ENCODE measurements at places on chromosomes 1 and 21.

- no peak for DNase-seq
Measured at GRCh38 chr21:16873176-16873575, 639.7 kb upstream of the CXADR start.

GRCh38 chr1:53416269-53416813 lies 42.9 kb upstream of the DMRTB1 start:
- DNase-seq, result no peak

DNA sequence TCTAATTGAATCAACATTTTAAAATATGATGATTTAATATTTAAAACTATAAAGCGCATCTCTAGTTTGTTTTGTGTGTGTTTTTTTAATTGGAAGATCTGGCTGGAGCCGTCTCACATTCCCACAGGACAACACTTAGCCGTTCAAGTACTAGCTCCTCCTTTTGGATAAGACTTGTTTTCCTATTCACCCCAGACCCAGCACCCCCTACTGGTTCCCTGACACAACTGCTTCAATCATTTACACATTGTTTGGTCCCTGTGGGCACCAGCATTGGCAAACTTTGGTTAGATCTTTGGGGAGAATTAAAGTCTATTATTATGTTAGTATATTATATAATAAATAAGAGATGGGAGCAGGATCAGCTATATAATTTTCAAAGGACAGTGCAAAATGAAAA lies 34.5 kb downstream of the TYW3 start:
- DNase-seq, result peak; percentile 52

DNA sequence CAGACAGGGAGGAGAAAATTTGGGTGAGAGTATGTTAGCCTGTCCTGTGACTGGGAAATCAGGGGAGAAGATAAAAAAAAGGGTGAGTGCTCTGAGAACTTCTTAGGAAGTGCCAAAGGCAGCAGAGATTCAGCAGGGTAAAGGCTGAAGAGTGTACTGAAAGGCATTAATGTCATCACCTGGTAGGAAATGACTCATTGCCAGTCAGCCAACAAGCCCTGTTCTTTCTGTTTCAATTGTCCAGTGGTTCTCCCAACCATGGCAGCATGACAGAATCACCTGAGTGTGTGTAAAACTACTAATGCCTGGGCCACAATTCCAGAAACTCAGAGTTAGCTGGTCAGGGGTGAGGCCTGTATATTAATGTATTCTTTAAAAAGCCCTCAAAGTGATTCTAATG lies 83.5 kb downstream of the INTS7 start:
- no peak for DNase-seq

DNA sequence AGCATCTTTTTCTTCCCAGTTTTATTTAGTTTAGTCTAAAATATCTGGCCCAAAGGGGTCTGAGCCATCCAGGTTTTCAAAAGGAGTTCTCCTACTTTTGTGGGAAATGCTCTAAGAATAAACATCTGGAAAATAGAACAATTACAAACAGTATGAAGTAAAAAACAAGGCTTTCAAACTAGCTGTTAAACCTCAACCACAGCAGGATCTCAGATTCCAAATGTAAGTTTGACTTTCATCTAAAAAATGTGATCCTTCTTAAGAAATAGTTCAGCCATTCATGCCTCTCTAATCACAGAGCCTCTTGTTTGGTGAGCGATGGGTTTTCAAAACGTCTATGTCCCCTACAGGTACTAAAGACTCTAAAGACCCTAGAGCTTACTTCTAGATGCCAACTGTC lies 413.5 kb downstream of the DUSP10 start:
- no peak for DNase-seq

GRCh38 chr21:33362044-33362555 lies 37.3 kb downstream of the IFNAR1 start:
- peak; percentile 80 for DNase-seq

- no peak for DNase-seq
Measured at GRCh38 chr1:232404981-232405731, 224.8 kb downstream of the SIPA1L2 start.

GRCh38 chr1:196121181-196121580 lies 487.1 kb downstream of the KCNT2 start:
- no peak for DNase-seq

GRCh38 chr1:172162236-172162635 lies 258.2 kb upstream of the C1orf105 start:
- DNase-seq, result no peak

GRCh38 chr1:16241221-16241708 lies 4.3 kb upstream of the CPLANE2 start:
- no peak for DNase-seq

- no peak for DNase-seq
Measured at GRCh38 chr1:89051300-89051954, 13.6 kb downstream of the GBP1 start.

DNA sequence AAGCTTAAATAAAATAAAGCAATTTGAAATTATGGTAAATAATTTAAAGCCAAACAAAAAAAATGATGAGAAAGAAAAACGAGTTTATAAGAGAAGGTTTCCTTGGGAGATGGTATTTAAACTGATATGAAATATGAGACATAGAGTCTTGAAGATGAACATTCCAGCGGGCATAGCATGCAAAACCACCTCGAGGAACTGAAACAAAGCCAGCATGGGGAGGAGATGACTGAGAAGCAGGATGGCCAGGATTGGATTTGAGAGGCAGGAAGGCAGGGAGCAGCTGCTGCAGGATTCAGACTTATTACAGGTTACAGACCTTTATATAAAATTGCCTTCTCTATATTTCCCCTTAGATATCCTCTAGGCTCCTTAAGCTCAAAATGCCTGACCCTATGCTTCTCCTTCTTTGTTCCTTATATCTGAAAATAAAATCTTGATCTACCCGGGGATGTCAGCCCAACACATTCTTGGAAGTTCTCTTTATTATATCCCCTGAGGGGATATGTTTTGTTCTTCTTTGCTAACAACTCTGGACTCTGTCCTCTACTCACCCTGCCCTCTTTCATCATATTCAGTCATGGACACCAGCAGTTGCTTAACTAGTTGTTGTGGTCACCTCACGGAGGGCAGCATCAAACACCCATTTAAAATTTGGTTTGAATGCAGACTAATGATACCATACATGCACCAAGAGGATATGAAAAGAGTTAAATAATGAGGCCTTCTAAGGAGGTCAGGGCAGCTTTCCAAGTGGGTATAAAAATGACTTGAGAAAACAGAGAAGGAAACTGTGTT lies 719.1 kb upstream of the B3GALT2 start:
- DNase-seq, result no peak

DNA sequence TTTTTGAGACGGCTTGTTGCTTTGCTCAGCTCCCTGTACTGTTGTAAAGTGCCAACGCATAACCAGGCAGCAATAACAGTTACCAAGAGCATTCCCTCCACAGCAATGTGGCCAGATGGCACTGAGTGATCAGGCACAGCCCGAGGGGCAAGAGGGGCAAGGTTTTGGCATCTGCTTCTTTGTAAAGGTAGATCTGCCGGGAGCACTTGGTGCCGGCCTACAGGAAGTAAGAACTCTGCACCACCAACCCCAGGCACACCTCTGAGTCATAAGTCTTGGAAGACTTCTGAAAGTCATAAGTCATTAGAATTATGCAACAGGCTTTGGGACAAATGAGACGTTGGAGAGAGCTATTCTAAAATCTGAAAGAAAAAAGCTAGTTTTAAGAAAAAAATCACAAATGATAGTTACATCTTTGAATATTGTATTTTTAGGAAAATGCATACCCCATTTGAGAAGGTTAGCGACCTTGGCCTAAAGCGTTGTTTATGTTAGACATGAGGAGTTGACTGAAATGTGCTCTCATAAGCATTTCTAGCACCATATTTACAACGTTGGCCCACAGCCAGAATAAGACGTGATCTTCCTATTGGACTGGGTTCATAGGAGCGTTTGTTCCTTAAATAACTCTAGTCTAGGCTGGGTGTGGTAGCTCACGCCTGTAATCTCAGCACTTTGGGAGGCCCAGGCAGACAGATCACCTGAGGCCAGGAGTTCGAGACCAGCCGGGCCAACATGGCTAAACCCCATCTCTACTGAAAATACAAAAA lies 37.7 kb upstream of the MAP10 start:
- DNase-seq, result peak; percentile 44

DNA sequence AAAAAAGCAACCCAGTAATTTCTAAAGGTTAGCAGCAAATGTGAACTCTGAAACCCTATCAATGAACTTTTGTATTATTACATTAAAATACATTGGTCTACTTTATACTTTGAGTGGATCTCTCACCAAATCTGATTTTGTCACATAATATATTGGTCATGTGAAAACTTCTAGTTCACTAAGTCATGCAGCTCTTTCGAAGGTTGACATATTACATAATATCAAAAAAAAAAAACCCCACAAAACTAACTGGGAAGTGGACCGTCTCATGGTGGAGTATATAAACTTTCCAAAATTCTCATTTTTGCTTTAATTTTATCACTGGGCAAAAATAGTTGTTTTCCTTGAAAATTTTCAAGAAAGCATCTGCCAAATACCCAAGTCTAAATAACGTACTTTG lies 50.4 kb downstream of the GATAD2B start:
- DNase-seq, result no peak

- no peak for DNase-seq
Measured at GRCh38 chr1:5590717-5591116, 401.5 kb downstream of the NPHP4 start.

GRCh38 chr1:69077633-69078032 lies 490.1 kb upstream of the LRRC7 start:
- no peak for DNase-seq

DNA sequence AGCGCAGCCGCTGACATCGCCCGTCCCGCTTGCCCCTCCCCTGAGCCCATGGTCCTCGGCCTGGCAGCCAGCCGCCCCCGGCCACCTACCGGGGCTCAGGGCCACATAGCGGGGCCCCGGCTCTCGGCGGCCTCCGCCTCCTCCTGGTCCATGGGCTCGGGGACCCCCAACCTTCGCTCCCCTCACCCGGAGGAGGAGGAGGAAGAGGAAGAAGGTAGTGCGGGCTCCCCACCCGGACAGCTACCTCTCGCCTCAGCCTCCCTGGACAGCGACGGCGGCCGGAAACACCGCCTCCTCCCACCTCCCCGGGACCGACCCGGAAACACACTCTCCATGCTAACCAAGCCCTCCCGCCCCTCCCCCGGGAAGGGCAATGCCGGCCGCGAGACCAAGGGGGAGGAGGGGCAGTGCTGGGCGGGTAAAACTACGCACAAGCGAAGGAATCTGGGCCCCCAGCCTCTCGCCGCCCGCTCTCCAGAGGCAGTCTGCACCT lies at the start of gene KIAA0319L:
Gene KIAA0319L, minus strand, starts transcription at position 286 of the 493 bp plus-strand sequence. CDS start 2,912 bp downstream, outside the sequence.
- DNase-seq, result peak; percentile 89

DNA sequence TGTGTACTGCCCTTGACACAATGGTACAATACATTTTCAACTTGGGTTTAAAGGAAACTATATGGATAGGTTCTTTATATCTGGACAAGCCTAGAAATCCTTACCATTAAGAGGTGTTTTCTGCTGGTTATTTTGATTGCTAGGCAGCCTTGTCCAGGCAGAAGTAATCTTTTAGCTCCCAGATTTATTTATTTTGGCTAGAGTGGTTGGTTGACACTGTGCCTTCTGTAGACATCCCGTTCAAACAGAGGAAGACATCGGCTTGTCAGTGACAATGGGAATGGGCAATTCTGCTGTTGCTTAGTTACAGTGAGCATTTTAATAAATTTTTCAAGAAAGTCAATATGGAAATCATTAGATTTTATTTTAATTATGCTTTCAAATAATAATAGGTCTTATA lies 138.8 kb downstream of the VPS13D start:
- DNase-seq, result no peak

DNA sequence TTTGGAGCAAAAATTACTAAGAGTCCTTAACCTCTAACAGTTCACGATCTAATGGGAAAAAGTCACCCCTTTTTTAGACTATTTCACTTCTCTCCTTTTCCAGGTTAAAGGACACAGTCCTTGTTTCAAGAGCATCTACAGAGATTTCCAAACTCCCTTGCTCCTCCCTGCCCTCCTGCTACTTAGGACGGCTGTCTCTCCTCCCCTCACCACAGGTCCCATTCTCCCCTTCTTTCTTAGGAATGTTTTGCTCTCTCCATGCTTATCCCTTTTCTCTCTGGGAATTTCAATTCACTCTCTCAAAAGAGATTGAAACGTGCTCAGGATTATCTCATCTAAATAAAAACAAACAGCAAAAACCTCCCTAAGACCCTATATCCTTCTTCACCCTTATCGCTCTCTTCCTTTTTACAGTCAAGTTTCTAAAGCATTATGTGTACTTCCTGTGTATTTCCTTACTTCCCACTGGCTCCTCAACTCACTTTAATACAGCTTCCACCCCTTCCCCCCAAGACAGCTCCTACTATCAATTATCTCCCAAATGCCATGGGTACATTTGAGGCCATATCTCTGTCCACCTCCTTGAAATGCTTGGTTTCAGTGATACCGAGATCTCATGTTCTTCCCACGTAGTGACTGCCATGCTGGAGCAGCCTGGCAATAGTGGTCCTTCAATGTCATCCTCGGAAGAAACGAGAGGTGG lies 43.2 kb upstream of the ZNF281 start:
- DNase-seq, result peak; percentile 53

DNA sequence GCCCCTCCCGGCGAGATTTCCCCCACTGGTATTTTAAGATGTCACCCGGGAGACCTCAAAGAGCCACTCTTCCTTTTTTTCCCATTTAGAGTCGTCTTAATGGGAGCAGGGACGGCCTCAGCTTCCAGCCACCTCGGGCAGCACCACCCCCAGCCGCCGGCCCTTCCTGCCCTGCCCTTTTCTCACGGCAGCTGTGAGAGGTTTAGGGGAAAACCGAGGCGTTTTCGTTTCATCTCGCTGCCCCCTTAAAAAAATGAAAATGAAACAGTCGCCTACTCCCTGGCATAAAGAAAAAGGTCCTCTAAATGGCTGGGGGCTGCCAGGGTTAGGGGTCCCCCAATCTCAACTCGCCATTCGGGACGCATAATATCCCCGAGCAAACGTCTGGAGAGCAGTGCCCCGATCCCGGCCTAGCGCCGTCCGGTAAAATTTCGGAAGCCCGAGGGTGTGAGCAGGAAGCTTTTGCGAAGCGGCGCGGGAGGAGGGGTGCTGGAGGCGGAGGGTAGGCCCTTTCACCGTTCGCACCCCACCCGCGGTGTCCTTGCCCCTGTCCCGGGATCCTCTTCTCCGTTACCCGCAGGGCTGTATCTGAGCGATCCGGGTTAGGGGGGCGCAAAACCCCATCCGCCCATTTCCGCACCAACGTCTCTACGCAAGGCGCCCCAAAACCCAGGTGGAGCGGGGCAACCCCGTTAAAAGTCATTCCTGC lies 1.2 kb downstream of the RUNX3 start:
- DNase-seq, result peak; percentile 57

DNA sequence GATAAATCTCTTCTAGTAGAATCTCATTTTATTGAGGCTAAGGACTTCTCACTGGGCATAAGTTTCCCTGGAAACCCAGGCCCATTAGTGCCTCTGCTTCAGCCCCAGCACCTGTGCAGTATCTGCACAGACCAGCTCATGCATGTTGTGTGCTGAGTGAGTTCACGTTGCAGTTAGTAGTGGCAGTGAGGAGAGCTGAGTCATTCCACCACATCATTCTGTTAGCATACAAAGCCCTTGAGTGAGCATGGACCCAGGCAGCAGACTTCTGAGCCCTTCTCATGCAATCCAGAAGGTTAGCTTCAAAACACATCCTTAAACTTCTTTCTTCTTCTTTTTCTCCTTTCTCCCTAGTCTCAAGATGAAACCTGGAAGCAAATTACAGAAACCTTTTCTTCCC lies 45.8 kb upstream of the NTPCR start:
- DNase-seq, result peak; percentile 64

GRCh38 chr1:236480758-236481436 lies 42.9 kb upstream of the LGALS8 start:
- no peak for DNase-seq

- DNase-seq, result no peak
Measured at GRCh38 chr21:25927195-25927880, 192.6 kb downstream of the GABPA start.

GRCh38 chr1:96519851-96520578 lies 201.6 kb upstream of the PTBP2 start:
- no peak for DNase-seq
